NCI-H1436 treated with DMSO at 0.1 percent for 48 hours (cell line): ENCODE measurements at places on chromosomes 7 and 10.

DNA sequence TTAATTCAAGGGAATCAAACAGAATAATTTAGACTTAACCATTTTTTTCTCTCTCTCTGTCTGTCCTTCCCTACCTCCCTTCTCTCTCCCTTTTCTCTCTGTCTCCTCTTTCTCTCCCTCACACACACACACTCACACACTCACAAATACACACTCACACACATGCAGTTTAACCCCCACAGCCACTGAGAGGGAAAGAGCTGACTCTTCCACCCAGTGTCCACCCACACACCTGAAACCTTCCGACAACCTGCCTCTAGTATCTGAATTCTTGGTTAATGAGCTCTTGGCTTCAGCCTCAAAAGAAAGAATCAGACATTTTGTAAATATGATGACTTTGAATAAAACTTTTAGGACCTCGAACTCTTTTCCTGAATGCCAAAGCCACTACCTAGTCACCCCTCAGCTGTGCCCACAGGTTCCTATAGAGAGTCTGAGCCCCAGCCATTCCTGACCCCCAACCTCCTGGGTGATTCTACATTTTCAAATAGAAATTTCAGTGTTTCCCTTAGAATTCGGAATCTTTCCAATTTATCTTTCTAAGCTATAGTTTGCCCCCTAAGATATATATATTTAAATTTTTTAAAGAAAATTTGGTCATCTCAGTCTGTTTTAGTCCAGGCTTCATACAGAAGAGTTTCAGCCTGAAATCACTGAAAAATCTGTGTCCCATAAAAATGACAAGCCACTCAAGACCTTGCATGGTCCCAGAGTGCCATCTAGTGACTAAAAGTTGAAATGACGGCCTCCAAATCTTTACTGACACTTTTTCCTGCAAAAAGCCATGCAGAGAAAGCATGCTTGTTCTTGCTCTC lies 202.8 kb downstream of the IPMK start:
- no peak for DNase-seq

DNA sequence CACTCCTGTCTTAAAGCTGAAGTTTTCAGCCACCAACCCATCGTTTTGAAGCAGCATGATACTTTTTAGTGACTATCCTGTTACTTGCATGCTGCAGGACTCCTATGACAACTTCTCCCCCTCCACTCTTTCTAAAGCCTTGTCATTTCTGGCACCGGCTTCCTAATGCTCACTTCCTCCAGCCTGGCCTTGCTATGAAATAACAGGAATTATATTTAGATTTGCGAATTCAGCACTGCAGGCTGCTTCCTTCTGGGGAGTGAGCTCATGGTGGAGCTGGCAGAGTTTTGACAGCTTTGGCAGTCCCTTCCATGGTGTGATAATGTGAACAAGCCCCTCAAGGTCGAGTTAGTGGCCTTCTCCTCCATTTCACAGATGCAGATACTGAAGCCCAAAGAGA lies 13.4 kb downstream of the BLNK start:
- no peak for DNase-seq

GRCh38 chr10:11227103-11227502 lies 209.4 kb downstream of the CELF2 start:
- DNase-seq, result no peak

GRCh38 chr7:35379481-35379880 lies 125.6 kb upstream of the TBX20 start:
- no peak for DNase-seq

GRCh38 chr10:11164551-11164802 lies 146.8 kb downstream of the CELF2 start:
- DNase-seq, result no peak

DNA sequence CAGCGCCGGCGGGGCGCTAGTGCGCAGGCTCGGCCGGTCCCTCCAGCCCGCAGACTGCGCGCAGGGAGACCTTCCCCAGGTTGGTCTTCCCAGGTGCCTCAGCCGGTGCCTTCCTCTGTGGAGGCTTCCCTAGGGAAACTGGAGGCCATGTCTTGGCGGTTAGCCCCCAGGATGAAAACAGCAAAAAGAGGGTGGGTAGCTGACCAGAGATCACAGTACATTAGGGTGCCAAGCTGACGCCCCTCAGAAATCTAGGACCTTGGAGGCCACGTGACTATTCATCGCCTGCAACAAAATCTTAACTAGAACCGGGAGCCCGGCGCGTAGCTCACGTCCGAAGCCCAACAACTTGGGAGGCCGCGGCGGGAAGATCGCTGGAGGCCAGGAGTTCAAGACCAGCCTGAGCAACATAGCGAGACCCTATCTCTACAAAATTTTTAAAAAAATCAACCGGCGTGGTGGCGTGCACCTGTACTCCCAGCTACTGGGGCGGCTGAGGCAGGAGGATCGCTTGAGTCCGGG lies 327 bp upstream of the FIS1 start:
- no peak for DNase-seq

DNA sequence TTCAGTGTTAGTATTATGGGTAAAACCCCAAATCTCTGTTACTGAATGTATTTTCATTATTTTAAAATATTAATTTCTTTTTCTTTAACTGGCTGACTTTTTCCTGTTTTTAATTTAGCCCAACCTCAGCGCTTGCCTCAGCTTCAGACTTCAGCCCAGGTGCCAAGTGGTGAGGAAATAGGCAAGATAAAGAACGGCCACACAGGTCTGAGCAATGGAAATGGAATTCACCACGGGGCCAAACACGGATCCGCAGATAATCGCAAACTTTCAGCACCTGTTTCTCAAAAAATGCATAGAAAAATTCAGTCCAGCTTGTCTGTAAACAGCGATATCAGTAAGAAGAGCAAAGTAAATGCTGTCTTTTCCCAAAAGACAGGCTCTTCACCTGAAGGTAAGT lies 57.5 kb downstream of the MDFIC start:
- DNase-seq, result no peak

- DNase-seq, result no peak
These were observed 13.5 kb downstream of the MYOF start for GRCh38 chr10:93468461-93469213.

GRCh38 chr7:70777251-70777650 lies 354.7 kb upstream of the GALNT17 start:
- DNase-seq, result no peak

DNA sequence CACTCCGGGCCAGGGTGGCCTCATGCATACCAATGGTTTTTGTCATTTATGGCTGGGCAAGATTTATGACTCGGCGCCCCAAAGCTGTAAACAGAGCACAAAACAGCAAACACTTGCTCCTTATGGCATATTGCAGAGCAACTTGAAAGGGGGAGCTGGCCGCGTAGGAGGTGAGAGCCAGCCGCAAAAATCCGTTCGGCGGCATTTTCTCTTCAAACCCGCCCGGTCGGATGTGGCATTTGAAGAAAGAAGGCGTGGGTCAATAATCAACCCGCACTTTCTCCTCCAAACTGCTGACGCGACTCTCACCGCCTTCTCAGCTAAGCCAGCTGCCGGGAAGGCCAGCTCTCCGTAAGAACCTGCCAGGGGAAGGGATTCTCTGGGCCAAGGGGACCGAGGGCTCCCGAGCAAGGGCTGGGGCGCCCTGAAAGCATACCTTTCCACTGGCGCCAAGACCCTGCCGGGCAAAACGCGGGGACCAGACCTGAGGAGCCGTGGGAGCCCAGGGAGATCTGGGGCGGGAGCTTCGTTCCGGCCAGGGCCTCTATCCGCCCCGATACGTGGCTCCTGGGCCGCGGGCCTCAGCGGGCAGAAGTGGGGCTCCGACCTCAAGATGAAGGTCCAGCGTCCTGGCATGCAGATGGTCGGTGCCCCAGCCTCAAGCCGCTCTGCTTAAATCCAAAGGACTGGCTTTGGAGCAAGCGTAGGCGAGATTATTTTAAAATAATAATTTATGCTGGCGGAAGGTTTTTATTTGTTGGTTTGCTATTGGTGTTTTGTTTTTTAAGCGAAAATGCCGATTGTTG lies 12.9 kb upstream of the HOXA2 start:
- DNase-seq, result no peak

DNA sequence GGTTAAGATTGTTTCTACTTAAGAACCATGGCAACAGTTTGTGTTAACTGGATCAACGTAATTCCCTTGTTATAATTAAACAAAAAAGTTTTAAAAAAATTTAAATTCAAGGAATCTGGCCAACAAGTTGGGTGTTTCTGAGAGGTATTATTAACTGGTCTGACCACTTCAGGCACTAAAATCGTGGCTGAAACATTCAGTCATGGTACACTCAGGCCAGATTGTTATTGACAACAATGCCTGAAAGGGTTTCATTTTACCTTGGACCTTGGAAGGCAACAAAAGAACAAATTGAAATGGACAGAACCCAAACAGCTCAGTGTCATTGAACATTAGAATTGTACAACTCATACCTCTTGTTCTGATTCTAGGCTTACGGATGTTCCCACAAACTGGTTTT lies 103.3 kb upstream of the ARMC3 start:
- DNase-seq, result no peak

- DNase-seq, result no peak
These were observed 306.4 kb upstream of the CACNA2D1 start for GRCh38 chr7:82750007-82750406.

GRCh38 chr10:49015700-49016099 lies 76.1 kb upstream of the LRRC18 start:
- DNase-seq, result no peak

DNA sequence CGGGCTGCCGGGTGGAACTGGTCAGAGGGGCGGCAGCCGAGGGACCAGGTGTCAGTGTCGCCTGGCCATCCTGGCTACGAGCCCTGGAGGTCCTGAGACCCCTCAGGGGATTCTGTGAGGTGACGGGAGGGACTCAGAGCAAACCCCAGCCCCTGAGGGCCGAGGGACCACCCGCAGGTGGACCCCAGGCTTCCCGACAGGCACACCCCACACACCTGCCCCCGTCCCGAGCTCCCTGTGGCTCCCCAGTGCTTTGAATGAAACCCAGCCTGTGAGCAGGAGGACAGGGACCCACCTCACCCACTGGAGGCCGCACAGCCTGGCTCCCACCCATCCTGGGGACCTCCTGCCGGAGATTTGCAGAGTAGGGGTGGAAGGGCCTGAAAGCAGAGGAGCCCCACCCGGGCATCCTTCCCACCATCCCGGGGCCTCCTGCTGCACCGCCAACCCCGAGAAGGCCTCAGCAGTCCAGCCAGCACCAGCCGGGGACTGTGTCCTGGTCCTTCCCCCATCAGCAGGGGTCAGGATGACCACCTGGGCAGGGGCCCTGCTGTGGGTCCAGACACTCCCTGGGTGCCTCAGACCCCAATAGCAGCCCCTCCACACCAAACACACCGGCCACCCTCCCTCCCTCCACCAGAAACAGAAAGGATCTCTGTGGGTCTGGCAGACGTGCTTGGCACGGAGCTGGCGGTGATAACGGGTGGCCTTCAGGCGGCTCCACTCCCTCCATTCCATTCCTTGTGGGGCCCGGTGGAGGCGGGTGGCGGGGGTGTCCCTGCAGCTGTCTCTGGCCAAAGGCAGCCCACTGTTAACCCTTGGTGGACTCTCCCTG lies 13.9 kb downstream of the VENTX start:
- no peak for DNase-seq

DNA sequence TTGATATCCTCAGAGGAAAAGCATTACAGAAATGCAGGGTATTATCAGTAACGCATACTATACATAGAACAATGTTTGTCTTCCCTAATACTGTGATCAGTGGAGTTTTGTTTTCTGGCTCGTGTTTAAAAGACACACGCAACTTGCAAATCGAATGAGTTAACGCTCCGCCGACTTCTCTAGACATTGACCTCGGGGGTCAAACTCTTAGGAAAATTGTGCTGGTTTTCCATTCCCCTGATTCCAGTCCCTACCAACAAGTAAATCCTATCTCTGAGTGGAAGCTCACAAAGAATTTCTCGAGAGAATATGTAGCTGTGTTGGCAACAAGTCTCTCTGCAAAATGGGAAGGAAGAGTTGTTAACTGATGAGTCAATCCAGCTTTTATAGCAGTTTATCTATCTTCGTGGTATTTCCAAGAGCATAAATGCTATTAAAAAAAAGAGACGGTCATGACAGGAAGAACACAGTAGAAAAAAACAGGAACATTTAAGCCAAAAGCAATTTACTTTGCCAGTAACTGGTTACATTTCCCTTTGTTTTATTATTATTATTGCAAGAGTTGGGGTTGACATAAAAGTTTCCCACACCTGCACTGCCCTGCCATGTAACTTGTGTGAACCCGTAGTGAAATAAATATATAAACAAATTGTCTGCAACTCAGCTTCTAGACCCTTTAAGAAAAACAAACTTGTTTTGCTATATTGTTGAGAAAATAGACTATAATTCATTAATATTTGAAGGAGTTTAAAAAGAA lies 144.4 kb downstream of the ARID5B start:
- DNase-seq, result no peak

GRCh38 chr7:97748482-97748881 lies 16.6 kb downstream of the TAC1 start:
- no peak for DNase-seq

- DNase-seq, result no peak
These were observed 26.7 kb downstream of the SEC23IP start for GRCh38 chr10:119919271-119919670.

DNA sequence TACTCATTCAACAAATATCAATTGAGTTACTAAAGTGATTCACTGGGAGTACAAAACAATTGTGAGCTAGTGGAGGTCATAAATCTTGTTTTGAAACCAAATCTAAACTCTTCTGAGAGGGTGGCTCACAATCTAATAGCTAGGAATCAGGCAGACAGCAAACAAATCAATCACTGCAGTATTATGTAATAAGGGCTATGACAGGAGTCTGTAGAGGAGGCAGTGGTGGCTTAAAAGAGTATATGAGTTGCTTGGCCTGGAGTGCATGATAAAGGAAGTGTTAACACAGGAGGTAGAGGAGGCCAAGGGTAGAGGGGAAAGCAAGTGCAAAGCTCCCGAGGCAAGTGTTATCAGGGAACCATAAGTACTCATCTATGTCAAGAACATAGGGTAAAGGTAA lies 16.5 kb downstream of the MYPN start:
- DNase-seq, result no peak

GRCh38 chr10:129774736-129775401 lies 189.2 kb downstream of the EBF3 start:
- DNase-seq, result no peak

GRCh38 chr10:49625411-49625810 lies 11.6 kb downstream of the CHAT start:
- DNase-seq, result no peak

DNA sequence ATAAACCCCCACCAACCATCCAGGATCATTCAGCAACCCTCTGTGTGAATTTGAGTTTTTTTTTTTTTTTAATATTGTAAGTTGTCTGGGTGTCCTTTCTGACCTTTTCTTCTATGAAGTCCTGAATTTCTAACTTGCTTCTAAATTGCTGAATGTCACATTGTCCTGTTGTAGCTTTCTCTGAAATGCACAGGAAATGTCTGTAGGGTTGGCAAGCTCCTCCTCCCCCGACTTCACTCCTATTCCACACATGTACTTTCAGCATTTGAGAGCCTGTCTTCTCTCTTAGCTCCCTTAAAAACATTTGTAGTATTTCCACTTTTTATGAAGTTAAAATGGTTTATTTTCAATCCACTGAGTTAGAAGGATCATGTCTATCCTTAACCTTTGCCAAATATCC lies 3.3 kb upstream of the CNNM2 start:
- DNase-seq, result no peak
